ENCODE measurements at places on chromosomes 2 and 18.

- no peak for DNase-seq
Observed at GRCh38 chr18:55641486-55641885, 53.5 kb upstream of the TCF4 start.

GRCh38 chr2:199940373-199940772 is 14.9 kb downstream of the TYW5 start:
- DNase-seq: no peak

- no peak for DNase-seq
Observed at GRCh38 chr2:27270131-27270530, 5.1 kb upstream of the DNAJC5G start.

DNA sequence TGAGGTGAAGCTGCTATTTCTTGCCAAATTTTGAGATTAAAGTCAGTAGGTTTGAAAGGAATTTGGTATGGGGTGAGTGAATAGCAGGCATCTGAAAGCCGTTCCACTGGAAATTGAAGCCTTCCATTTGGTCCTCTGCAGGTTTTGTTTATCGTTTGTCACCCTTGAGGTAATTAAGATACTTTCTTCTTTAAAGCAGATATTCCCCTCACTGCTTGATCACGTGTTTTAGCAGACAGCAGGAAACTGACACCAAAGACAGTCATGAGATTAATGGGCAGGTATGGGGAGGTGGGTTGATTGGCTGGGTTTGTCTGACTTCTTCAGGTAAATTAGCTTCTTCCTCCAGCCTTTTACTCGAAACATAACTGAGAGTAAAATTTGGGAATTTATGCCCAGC is 10.7 kb downstream of the LPIN1 start:
- no peak for DNase-seq

DNA sequence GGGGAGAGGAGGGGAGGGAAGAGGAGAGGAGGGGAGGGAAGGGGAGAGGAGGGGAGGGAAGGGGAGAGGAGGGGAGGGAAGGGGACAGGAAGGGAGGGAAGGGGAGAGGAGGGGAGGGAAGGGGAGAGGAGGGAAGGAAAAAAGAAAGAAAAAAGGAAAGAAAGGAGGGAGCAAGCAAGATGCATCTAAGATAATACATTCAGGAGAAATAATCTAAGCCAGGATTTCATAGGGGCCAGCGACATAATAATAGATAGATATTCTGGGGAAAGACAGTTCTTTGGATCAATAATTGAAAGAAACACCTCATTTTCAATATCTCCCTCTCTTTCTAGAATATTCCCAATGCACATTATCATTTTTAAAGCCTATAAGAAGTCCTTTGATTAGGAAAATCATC is 328.9 kb upstream of the ID2 start:
- no peak for DNase-seq

All from effector CD4-positive, alpha-beta T cell (primary cell).